A673 (cell line): ENCODE measurements at places on chromosomes 6 and 20. TPM values are rescaled to one million over a fixed set of nuclear protein-coding genes. Genes with fewer than 3 reads are reported as not detected.
A peak's percentile ranks its signal among the peaks of the same experiment; 100 is the strongest.

GRCh38 chr6:48099713-48100587 is 11.0 kb downstream of the PTCHD4 start:
- no peak for DNase-seq

GRCh38 chr6:91645811-91646210 is 1058.9 kb upstream of the MAP3K7 start:
- no peak for DNase-seq

- no peak for DNase-seq
Observed at GRCh38 chr6:143061597-143062385, 1.1 kb downstream of the AIG1 start.

DNA sequence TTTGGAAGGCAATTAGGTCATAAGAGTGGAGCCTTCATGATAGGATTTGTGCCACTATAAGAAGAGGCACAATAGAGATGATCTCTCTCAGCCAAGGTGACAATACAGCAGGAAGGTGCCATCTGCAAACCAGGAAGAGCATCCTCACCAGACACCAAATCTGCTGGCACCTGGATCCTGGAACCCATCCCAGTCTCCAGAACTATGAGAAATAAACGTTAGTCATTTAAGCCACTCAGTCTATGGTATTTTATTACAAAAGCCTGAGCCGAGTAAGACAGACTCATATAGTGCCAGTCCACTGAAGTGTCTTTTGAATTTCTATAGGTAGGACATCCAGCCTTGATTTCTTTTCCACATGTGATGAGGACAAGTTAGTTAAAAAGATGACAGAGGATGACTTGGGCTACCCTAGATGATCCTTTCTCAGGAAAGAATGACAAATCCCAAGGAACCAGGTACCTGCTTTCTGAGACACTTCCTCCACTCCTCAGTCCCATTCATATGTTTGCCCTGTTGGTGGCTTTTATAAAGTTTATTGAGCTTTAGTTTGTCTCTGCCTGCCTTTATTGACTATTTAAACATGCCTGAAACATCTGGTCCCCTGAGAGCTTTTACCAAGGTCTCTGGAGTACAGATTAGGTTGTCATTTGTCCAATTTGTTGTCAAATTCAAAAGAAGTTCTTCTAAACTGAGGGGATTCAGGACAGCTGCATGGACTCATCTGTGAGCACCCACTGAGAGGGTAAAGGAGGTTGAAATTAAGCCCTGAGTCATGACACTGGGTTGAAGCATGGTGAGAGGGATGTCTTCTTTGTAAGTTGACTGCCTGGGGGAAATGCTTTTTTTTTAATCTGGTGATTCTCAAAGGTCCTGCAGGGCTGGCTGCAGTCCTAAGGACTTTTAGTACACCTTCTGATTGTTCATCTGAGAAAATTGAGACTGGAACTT is 165.0 kb upstream of the PLCB4 start:
- peak; percentile 28 for DNase-seq

- DNase-seq: no peak
Observed at GRCh38 chr6:166655713-166656229, 28.7 kb upstream of the RPS6KA2 start.

DNA sequence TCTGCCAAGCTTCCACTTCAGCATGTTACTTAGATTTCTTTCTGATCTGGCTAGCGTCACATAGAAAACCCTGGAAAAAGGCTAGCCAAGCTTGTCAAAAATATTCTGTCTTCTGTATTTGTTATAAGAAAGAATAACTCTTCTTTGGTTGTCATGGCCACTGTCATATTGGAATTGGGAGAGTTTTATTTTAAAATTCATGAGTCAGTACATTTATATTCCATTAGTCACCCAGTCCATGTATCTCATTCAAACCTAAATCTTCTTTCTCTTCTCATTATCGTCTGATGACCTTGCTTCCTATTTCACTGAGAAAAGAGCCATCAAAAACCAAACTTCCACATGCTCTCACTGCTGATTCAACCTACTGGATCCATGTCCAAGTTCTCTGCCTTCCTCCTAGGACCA is 65.7 kb downstream of the EPM2A start:
- peak; percentile 61 for DNase-seq

GRCh38 chr6:17393892-17394631 is 667 bp downstream of the CAP2 start:
- DNase-seq: peak; percentile 82

DNA sequence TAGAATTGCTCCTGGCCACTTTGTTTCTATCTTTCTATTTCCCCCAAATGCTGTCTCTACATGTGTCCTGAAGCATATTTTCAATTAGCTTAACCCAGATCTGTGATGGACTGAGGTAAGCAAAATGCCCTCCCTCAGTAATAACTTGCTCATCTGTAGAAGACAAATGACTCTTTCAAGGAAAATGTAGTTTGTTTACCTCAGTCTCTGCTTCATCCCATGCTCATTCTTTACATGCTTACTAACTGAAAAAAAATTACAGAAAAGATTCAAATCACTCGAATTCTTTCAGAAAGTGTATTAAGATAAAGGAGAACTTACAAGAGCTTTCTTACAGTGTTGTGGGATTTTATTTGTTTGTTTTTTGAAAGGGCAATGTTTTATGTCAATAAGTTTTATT is 531.1 kb downstream of the LMBRD1 start:
- DNase-seq: no peak

DNA sequence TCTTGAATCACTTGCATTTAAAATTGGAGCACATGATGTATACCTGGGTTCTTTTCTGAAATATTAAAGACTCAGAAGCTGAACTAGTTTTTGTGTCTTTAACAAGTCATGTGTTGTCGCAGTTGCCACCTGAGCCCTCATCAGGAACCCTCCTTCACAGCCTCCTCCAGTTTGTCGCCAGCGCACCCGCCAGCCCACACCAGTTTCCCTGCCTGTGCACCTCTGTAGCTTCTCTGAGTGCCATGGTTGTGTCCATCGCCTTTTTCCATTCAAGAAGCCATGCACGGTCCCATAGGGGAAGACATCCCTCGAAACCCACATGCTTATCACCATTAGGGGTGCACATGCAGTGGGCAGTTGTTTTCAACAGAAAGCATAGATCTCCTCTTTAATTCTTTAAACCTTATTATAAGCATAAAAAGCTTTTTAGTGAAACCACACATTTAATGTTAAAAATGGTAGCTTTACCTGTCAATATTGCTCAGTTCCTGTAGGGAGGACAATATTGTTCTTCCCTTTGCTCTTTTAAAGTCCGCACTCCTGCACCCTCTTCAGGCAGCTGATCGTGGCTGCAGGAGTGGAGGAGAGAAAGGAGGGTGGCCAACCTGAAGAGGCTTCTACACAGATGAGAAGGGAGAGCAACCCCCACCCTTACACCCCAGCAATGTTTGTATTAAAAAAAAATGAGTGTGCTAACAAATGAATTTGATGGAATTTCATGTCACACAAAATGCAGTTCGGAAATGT is 121.9 kb downstream of the CFAP61 start:
- no peak for DNase-seq

The NFKBIE gene
- total RNA-seq: 5.2 and 10.5 TPM in 2 replicates

DNA sequence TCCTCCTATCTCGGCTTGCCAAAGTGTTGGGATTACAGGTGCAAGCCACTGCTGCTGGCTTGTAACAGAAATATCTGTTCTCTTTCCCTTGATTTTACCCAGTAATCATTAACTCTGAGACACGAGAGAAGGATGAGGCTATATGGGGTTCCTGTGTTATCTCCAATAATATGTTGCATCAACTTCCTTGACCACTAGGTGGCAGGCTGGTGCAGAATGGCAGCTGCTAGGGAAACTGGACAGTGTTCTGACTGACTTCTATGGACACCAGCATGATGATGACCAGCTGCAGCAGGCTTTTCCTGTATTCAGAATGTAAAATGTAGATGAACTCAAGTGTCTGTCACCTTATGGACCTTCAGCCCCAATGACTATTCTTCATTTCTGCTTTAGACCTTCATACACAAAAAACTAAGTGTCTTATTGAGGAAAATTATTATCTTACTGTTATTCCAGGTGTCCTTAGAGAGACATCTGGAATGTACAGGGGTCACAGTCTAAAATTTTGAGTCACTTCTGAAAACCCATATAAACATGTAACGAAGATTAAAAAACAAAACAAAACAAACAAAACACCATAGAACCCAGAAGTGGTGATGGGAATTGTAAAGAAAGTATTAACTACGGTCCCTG is 20.4 kb upstream of the CD109 start:
- DNase-seq: peak; percentile 76

The RAET1G gene
- 0.45 TPM in 1 of 2 replicates, not detected in the other for total RNA-seq
